ENCODE measurements at places on chromosomes 12 and 14.

GRCh38 chr12:53052419-53053217 is 2.8 kb downstream of the TNS2 start:
- no peak for DNase-seq

DNA sequence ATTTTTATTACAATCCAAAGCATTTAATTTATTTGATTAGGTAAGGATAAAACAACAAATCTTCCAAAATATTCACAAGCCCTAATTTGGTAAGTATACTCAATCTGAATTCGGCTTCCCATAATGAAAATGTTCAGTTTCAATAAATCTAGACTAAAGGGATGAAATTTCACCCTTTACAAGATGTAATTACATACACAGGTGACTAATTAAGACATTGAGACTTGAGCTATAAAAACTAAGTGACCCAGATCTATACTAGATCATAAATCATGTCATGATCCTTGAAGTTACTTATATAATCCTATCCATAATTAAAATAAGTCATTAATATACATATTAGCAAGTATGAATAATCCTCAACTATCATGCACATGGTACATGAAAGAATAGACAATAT is 36.6 kb downstream of the LRP6 start:
- DNase-seq = no peak

GRCh38 chr14:88417594-88417993 is 32.1 kb downstream of the SPATA7 start:
- no peak for DNase-seq

DNA sequence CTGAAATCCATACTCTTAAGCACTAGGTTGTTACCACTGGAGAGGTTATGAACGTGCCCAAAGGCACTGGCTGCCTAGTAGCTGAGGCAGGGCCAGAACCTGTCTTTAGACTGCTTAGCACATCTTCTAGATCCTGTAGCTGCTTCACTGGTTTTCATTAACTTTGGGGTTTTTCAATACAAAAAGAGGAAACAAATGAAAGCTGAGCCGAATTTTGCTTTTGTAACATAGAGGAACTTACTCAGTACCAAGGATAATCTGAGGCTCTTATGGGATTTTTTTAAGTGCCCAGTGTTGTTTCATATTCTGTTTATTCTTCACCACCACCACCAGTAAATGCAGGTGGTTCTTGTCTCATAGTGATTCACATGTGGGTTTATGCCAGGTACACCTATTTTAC is 396.1 kb downstream of the RAD51B start:
- no peak for DNase-seq

- no peak for DNase-seq
Measured at GRCh38 chr14:100762089-100762515, 35.4 kb downstream of the DLK1 start.

DNA sequence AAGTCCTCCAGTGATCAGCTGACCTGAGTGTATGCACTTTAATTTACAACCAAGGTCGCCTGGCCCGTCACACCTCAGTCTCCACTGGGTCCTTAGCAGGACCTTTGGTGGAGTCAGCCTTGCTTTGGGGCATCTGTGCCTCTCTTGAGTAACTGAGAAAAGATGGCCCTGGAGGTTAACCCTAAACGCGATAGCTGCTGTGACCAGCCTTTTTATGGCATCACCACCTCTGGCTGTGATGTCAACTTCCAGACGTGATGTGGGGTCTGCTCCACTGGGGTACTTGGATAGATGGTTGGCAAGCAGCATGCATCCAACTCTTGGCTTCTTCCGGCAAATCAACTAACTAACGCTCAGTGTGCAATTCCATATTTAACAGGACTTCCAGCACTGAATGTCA is 122.8 kb upstream of the RTL1 start:
- no peak for DNase-seq

Data from activated CD4-positive, alpha-beta T cell treated with anti-CD3 and anti-CD28 coated beads, Interleukin-2, amount 50 U/mL, for 4 hours (primary cell).